Uterine smooth muscle cell (primary cell): ENCODE measurements at places on chromosomes 2 and 18. TPM values are rescaled to one million over a fixed set of nuclear protein-coding genes. Genes with fewer than 3 reads are reported as not detected.

Gene WDR33
- total RNA-seq = 24.9 and 34.0 TPM in 2 replicates

Gene CFAP210
- total RNA-seq = under 0.01 TPM in 1 of 2 replicates, not detected in the other

Gene CMPK2
- total RNA-seq = 2.9 and 15.4 TPM in 2 replicates

Gene CCBE1
- total RNA-seq = 13.8 and 21.2 TPM in 2 replicates

Gene CPO
- 0.12 TPM in 1 of 2 replicates, not detected in the other for total RNA-seq

Gene SERPINB5
- total RNA-seq = not detected in 2 replicates

Gene POTEI
- not detected in 2 replicates for total RNA-seq

Gene LRP1B
- total RNA-seq = 0.11 and 0.50 TPM in 2 replicates

Gene ALMS1
- total RNA-seq = 16.6 and 18.1 TPM in 2 replicates

Gene MROH2A
- not detected in 2 replicates for total RNA-seq

Gene TWIST2
- 86.7 and 102 TPM in 2 replicates for total RNA-seq

Gene ABHD1
- total RNA-seq = under 0.01 TPM in 2 replicates

Gene GRB14
- total RNA-seq = 0.89 and 1.00 TPM in 2 replicates

Gene AQP12A
- total RNA-seq = not detected in 2 replicates

Gene GCFC2
- total RNA-seq = 11.4 and 17.0 TPM in 2 replicates

Gene SLC4A3
- 4.3 and 9.5 TPM in 2 replicates for total RNA-seq

Gene PASK
- 5.2 and 10.8 TPM in 2 replicates for total RNA-seq

Gene CNTNAP5
- total RNA-seq = not detected in 2 replicates
